Activated T-cell treated with anti-CD3 and anti-CD28 coated beads, Interleukin-2, amount 50 U/mL, for 72 hours (primary cell): ENCODE measurements at places on chromosomes 4 and X. TPM values are rescaled to one million over a fixed set of nuclear protein-coding genes. Genes with fewer than 3 reads are reported as not detected.

- no peak for DNase-seq
Measured at GRCh38 chrX:33447285-33447684, 235.9 kb upstream of the DMD start.

GRCh38 chr4:14264437-14264836 is 636.9 kb upstream of the BOD1L1 start:
- DNase-seq: no peak

GRCh38 chr4:67342291-67342690 is 203.0 kb downstream of the CENPC start:
- no peak for DNase-seq

DNA sequence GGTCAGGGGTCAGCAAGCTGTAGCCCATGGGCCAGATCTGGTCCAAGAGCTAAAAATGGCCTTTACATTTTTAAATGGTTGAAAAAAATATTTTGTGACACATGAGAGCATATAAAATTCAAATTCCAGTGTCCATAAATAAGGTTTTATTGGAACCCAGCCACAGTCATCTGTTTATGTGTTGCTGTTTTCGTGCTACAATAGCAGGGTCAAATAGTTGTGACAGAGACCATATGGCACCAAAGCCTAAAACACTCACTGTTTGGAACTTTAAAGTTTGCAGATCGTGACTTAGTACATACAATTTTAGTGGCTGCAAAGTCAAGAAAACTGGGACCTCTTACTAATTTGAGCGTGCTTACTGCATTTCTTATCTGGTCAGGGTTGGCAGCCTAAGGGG is 29.2 kb downstream of the LAMP2 start:
- DNase-seq: no peak

DNA sequence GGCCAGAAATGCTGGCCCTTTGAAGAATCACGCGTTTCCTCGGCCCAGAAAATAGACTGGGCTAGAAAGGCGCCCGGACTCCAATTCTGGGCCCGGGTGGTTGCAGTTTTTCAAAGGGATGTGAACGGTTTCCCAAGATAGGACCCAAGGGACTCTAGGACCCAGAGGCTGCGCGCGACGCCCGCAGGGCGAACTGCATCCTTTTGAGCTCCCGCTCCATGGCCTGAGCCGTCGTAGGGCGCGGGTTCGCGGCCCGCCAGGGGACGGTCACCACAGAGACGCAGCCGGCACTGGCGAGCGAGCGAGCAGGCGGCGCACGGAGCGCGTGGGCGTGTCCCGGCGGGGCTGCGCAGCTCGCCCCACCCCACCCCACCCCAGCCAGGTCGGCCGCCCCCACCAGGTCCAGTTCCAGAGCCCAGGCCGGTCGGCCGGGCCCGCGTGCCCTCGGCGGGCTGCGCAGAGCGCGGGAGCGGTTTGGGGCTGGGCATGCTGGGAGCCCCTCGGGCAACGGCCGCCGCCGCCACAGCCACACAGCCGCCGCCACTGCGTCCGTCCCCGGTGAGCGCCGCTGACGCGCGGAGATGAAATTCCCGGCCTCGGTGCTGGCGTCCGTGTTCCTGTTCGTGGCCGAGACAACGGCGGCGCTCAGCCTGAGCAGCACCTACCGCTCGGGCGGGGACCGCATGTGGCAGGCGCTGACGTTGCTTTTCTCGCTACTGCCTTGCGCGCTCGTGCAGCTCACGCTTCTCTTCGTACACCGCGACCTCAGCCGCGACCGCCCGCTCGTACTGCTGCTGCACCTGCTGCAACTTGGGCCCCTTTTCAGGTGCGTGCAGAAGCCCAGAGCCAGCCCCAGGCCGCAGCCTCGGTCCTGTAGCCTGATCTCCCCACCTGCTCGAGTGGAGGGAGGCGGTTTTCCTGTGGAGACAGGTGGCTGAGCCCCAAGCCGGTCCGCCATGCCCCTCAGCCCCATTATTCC is at the start of gene XK:
TSS of gene XK (plus strand) at position 411 of the 979 bp plus-strand sequence. CDS start at position 582, 171 bp downstream.
- DNase-seq: peak; percentile 47

DNA sequence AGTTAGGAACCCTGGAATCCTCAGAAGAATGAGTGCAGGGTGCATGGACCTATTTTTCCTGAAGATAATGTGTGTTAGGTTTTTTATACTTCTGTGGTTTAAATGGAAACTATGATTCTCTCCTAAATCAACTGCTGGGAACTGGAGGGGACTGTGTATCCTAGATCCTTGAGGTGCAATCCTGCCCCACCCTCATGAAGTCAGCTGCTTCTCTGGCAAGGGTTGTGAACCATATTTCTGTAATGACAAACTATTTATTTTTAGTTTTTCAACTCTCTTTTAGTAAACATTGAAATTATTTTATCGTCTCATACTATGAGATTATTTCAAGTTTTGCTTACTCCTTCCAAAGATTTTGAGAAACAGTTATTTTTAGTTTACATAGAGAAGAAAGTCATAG is 25.8 kb upstream of the VEGFC start:
- no peak for DNase-seq

DNA sequence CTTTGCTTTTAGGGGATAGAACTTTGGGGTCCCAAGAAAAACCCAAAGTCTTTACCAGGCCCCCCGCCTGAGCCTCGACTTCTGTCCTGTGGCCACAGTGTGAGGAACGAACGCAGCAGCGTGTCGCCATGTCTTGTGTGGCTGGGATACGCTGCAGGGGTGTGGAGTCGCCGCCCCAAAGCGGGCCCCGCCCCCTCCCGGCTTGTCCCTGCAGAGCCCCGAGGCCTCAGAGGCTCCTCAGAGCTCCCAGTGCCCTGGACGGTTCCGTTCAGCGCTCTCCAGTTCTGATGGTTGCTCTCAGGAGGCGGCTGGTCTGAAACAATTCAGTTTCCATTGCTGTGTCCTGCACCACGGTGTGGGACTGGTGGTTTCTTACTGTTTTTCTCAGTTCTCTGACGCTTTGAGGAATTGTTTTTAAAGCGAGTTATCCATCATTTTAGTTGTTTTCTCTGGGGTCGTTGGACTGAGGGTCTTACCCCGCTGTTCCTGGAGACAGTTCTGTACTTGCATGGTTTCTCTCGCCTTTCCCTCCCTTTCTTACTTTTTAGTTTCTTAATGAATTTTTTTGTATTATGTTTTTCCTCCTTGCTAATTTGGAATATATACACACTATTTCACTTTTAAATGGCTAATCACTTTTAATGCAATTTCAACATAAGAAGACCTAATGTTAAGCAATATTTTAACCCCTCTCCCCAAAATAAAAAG is 1.6 kb upstream of the IDUA start:
- peak; percentile 83 for DNase-seq

GRCh38 chr4:94369046-94369445 is 26.4 kb upstream of the HPGDS start:
- no peak for DNase-seq

- no peak for DNase-seq
Measured at GRCh38 chr4:156547891-156548290, 423.7 kb downstream of the PDGFC start.

GRCh38 chr4:177127658-177128057 is 182.0 kb upstream of the NEIL3 start:
- DNase-seq: no peak

- no peak for DNase-seq
Measured at GRCh38 chr4:15250021-15250441, 177.8 kb upstream of the C1QTNF7 start.

GRCh38 chr4:65392488-65392887 is 277.8 kb downstream of the EPHA5 start:
- no peak for DNase-seq

GRCh38 chr4:165828928-165829327 is 44.1 kb upstream of the TLL1 start:
- DNase-seq: no peak

- no peak for DNase-seq
Measured at GRCh38 chrX:23195761-23196160, 138.9 kb upstream of the PTCHD1 start.

- DNase-seq: no peak
Measured at GRCh38 chr4:34221986-34222385, 2022.3 kb downstream of the ARAP2 start.

- DNase-seq: no peak
Measured at GRCh38 chrX:45145492-45146215, 55.0 kb downstream of the DIPK2B start.

- no peak for DNase-seq
Measured at GRCh38 chr4:146098397-146098796, 77.1 kb upstream of the LSM6 start.

Gene SEC24B
- 25.0 TPM for total RNA-seq

Gene FRG1
- total RNA-seq: 76.7 TPM

Gene ARHGAP24
- total RNA-seq: not detected

Gene MAGEA2
- not detected for total RNA-seq

Gene PAGE2
- not detected for total RNA-seq

Gene CCKAR
- total RNA-seq: not detected

Gene DDIT4L
- total RNA-seq: 0.90 TPM

Gene MAGEB17
- not detected for total RNA-seq

Gene ENPEP
- total RNA-seq: 0.84 TPM

Gene ENPP6
- total RNA-seq: 0.24 TPM

Gene SCLT1
- total RNA-seq: 24.5 TPM

Gene IL9R
- 5.2 TPM for total RNA-seq

Gene PLAC8
- total RNA-seq: 48.0 TPM

Gene LRP2BP
- 1.1 TPM for total RNA-seq

Gene TLR1
- 1.9 TPM for total RNA-seq
